ENCODE measurements at places on chromosomes 5 and 9. TPM values are rescaled to one million over a fixed set of nuclear protein-coding genes. Genes with fewer than 3 reads are reported as not detected.

GRCh38 chr5:141560151-141560550, 58.6 kb downstream of the DIAPH1 start:
- no peak overlapping the region for H3K4me3 ChIP-seq
- H3K4me1 ChIP-seq, result no peaks in the 10 kb centered on the region

GRCh38 chr9:88696501-88696900, 161.5 kb downstream of the NXNL2 start:
- DNase-seq, result no peak
- no peaks in the 10 kb centered on the region for H3K36me3 ChIP-seq

- no peaks in the 10 kb centered on the region for H3K4me1 ChIP-seq
- no peaks in the 10 kb centered on the region for H3K36me3 ChIP-seq
- H3K27me3 ChIP-seq, result no peaks in the 10 kb centered on the region
- no peak overlapping the region for H3K4me3 ChIP-seq
- DNase-seq, result no peak
These were observed 236.9 kb downstream of the SAXO1 start for GRCh38 chr9:18795947-18796671.

GRCh38 chr5:153542536-153542935, 52.1 kb downstream of the GRIA1 start:
- H3K4me3 ChIP-seq, result no peak overlapping the region
- no peaks in the 10 kb centered on the region for H3K4me1 ChIP-seq
- no peaks in the 10 kb centered on the region for H3K36me3 ChIP-seq
- no peak overlapping the region for H3K27ac ChIP-seq
- H3K27me3 ChIP-seq, result no peaks in the 10 kb centered on the region

DNA sequence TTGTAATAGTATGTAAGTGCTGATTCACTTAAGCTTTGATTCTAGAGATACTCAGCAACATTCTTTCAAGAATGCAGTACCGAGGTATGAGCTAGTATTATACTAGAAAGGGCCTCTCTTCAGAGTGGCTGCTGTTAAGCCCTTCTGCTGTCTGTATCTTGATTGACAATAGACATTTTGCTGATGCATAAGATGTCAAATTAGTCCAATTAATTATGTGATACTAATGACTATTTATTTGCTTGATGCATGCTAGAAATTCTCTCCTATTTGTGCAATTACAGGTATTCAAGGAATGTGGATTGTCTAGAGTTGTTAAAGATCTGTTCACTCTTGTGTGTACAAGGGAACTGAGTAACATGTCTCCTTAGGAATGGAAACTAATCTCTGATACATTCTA, 92.3 kb upstream of the PTGER4 start:
- H3K36me3 ChIP-seq, result no peaks in the 10 kb centered on the region
- no peak overlapping the region for H3K4me3 ChIP-seq
- no peak for DNase-seq
- H3K27me3 ChIP-seq, result no peaks in the 10 kb centered on the region
- H3K27ac ChIP-seq, result no peak overlapping the region

DNA sequence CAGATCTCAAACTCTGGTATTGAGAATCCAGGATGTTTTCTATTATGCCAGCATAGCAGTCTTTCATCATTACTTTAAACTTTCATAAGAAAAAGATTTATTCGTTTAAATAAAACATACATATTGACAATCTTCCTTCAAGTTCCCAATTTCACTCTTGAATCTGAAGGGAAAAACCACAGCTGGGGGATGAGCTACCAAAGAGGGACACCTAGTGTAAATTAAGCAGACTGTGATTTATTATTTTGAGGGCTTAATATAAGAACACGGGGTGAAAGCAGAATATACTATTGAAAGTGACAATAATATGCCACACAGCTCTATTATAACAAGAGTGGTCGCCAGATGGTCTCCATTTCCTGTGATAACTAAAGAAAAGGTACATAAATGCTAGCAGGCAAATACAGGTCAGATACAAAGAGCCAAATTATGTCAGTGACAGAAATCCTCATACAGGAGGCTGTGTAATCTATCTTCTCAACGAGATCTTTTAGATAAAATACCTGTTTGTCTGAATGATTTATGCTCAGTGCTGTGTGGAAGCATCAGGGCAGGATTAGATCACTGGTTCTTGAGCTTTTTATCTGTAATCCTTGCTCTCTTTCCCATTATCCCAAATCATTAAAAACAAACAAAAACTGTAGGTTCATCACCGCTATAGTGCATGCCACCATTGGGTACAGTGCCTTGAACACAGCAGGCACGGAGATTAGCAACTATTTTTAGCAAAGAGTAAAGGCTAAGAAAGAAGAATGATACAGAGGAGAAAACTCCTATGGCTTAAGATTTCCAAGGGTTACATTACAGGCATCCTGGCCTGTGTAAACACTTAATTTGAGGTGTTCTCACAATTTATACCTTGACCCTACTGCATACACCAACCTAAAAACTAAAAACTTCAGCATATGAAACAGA, 116.6 kb downstream of the DROSHA start:
- H3K4me1 ChIP-seq, result no peaks in the 10 kb centered on the region
- DNase-seq, result no peak
- peaks cover 97% of the 10 kb centered on the region for H3K36me3 ChIP-seq
- no peaks in the 10 kb centered on the region for H3K27me3 ChIP-seq
- H3K4me3 ChIP-seq, result no peak overlapping the region

ZFP2 gene
- polyA plus RNA-seq, result not detected

DNA sequence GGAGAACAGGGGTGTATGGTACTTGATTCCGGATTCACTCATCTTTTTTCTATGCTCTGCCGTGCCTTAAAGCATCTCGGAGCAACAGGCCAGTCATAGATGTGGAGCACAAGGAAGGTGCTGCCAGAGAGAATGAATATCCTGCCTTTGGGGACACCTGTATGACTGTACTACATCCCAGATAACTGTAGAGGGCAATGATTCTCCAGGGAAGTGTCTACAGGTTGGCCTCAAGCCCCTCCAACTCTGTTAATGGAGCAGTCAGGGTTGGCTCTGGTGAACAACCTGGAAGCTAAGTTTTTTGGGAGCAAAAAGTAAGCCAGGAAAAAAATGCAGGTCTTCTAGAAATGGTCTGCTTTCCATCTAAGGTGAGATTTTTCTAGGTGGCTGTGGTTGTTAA, 71.0 kb downstream of the NREP start:
- H3K4me3 ChIP-seq, result no peak overlapping the region
- H3K27me3 ChIP-seq, result no peaks in the 10 kb centered on the region
- no peaks in the 10 kb centered on the region for H3K36me3 ChIP-seq
- H3K27ac ChIP-seq, result no peak overlapping the region
- DNase-seq, result no peak
- H3K4me1 ChIP-seq, result no peaks in the 10 kb centered on the region

APBA1 gene
- polyA plus RNA-seq, result 1.6 TPM

PDLIM4 gene
- not detected for polyA plus RNA-seq

GRCh38 chr5:105414067-105414466, 1851.5 kb upstream of the NUDT12 start:
- DNase-seq, result no peak
- no peaks in the 10 kb centered on the region for H3K27me3 ChIP-seq
- H3K36me3 ChIP-seq, result no peaks in the 10 kb centered on the region
- no peaks in the 10 kb centered on the region for H3K4me1 ChIP-seq
- H3K4me3 ChIP-seq, result no peak overlapping the region

- no peak for DNase-seq
- H3K27me3 ChIP-seq, result no peaks in the 10 kb centered on the region
- H3K4me1 ChIP-seq, result no peaks in the 10 kb centered on the region
These were observed 8.2 kb downstream of the SPATA31E1 start for GRCh38 chr9:87890837-87891236.

DNA sequence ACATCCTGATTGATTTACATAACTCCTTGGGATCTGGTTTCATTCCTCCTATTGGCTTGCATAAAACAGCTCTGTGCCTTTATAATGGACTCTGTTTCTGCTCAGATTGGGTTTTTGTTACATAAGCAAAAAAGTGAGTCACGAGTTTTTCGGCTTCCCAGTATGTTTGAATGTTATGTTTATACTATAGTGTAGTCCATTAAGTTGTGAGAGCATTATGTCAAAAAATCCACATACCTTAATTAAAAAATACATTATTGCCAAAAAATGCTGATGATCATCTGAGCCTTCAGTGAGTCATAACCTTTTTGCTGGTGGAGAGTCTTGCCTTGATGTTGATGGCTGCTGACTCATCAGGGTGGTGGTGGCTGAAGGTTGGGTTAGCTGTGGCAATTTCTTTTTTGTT, 144.6 kb downstream of the CCDC171 start:
- H3K4me1 ChIP-seq, result no peaks in the 10 kb centered on the region
- no peak for DNase-seq
- H3K27me3 ChIP-seq, result no peaks in the 10 kb centered on the region
- no peak overlapping the region for H3K27ac ChIP-seq
- no peak overlapping the region for H3K4me3 ChIP-seq
- H3K36me3 ChIP-seq, result no peaks in the 10 kb centered on the region

COL23A1 gene
- polyA plus RNA-seq, result 0.21 TPM

GRCh38 chr9:131926360-131926922, 153.2 kb downstream of the MED27 start:
- H3K36me3 ChIP-seq, result no peaks in the 10 kb centered on the region
- no peaks in the 10 kb centered on the region for H3K4me1 ChIP-seq
- DNase-seq, result no peak
- no peak overlapping the region for H3K27ac ChIP-seq
- no peaks in the 10 kb centered on the region for H3K27me3 ChIP-seq

- H3K4me1 ChIP-seq, result no peaks in the 10 kb centered on the region
- DNase-seq, result no peak
- peaks cover 6% of the 10 kb centered on the region for H3K36me3 ChIP-seq
These were observed 60.6 kb downstream of the IPO11 start for GRCh38 chr5:62473209-62473608.

DNA sequence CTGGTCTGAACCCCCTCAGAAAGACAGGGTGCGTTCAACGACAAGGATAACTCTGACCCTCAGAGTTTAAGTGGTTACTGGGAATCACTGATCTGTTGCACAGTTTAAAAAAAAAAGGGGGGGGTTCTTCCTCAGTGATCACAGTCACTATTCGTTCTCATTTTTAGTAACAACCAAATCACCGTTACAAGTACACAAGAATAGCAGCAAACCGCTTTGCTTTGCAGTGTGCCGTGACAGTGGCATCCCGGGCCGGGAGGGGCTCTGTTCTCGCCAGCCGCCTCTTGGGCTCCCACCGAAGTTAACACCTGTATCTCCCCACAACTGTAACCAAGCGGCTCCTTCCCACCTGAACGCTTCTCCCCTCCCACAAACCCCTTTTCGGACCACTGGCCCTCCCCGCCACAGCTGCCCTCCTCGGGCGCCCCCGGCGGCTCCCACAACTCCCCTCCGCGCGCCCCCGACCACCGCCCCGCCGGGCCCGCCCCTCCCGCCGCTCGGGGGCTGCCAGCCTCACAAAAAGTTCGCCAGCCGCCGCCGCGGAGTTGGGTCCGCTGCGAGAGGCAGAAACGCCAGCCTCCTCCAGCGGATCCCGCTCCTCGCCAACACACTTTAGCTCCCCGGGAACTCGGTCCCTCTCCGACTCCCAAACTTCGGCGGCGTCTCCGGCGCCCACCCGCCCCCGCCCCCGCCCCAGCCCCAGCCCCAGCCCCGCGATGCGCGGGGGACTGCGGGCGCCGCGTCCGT, 1.2 kb downstream of the SSBP2 start:
- peaks cover 18% of the 10 kb centered on the region for H3K4me1 ChIP-seq
- no peaks in the 10 kb centered on the region for H3K36me3 ChIP-seq
- no peak for DNase-seq
- no peak overlapping the region for H3K27ac ChIP-seq
- peak overlapping the region; percentile 55 for H3K4me3 ChIP-seq

DNA sequence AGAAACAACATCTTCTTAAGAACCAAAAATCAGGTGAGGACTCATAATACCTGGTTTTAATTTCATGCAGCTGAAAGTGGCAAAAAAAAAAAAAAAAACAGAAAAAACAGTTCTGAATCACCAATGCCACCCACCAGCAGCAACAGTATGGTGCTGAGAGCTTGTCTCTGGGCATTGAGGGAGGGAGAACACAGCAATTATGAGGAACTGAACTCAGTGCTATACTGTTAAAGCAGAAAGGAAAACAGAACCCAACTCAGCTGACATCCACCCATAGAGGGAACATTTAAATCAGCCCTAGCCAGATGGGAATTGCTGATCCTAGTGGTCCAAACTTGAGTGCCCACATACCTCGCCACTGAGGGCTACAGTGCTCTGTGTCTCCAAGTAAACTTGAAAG, 657.9 kb downstream of the ACTL7B start:
- H3K4me3 ChIP-seq, result no peak overlapping the region
- no peaks in the 10 kb centered on the region for H3K4me1 ChIP-seq
- H3K27ac ChIP-seq, result no peak overlapping the region
- H3K27me3 ChIP-seq, result no peaks in the 10 kb centered on the region

SHISAL2B gene
- not detected for polyA plus RNA-seq

DNA sequence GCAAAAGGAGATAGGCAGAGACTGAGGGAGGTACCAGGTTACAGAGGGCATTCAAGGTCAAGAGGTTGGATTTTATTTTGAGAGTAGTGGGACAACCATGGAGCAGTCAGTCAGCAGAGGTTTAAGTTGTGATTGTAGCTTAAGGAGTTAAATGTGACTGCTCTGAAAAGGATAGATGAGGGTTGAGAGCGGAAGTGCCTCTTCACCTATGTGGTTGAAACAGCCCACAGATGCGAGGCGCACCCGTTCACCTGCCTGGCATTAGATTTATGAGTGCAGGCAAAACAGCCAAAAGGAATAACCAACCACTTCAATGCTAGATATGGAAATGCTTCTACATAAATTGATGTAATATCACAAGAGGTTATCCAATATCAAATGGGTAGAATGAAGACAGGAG, 8.4 kb downstream of the ZNF474 start:
- H3K4me3 ChIP-seq, result no peak overlapping the region
- no peaks in the 10 kb centered on the region for H3K27me3 ChIP-seq
- no peaks in the 10 kb centered on the region for H3K36me3 ChIP-seq
- no peak overlapping the region for H3K27ac ChIP-seq

DNA sequence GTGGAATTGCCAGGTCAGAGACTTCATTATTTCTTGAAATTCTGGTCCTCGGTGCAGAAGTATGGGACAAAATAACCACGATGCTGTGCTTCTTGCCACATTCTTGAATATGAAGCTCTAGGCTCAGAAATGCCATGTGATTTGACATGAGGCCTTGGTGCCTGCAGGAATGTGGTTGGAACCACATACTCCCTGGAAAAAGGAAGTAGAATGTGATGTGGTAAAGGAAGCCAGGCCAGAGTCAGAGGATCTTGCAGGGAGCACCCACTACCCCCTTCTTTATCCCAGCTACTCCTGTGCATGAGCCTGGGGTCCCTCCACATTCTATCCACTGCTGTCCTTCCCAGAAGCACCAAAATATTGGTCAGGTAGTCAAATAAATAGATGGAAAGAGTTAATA, 80.9 kb downstream of the FOXD1 start:
- H3K27me3 ChIP-seq, result peaks cover 27% of the 10 kb centered on the region
- H3K36me3 ChIP-seq, result no peaks in the 10 kb centered on the region
- H3K4me1 ChIP-seq, result no peaks in the 10 kb centered on the region
- no peak for DNase-seq
- no peak overlapping the region for H3K4me3 ChIP-seq
- H3K27ac ChIP-seq, result no peak overlapping the region

- no peak overlapping the region for H3K27ac ChIP-seq
- H3K4me1 ChIP-seq, result no peaks in the 10 kb centered on the region
- no peaks in the 10 kb centered on the region for H3K27me3 ChIP-seq
These were observed 9.7 kb upstream of the PSMD5 start for GRCh38 chr9:120852240-120853010.

TAS2R1 gene
- polyA plus RNA-seq, result not detected

GRCh38 chr5:99104538-99105132, 175.8 kb upstream of the CHD1 start:
- H3K27ac ChIP-seq, result no peak overlapping the region
- H3K4me3 ChIP-seq, result no peak overlapping the region
- peak; percentile 46 for DNase-seq
- H3K36me3 ChIP-seq, result no peaks in the 10 kb centered on the region

CD72 gene
- 6.8 TPM for polyA plus RNA-seq

C5orf58 gene
- polyA plus RNA-seq, result not detected
